ENCODE measurements at places on chromosomes 3 and 15.

DNA sequence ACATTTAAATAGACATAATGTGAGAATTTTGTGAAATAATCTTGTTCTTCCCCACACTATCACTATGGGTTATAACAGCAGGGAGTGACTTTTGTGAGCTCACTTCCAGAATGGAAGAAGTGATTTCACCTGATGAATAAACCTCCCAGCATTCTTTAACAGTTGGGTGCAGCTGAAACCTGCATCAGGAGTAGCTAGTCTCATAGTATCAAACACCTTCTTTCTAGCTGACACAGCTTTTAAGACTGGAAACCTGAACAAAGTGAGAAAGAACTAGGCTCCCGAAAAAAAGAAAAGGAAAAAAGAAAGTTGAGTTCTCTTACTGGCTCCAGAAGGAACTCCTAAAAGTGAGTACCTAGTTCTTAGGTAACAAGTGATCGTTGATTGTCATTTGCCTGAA, 61.1 kb upstream of the UNC13C start:
- no peak for DNase-seq

DNA sequence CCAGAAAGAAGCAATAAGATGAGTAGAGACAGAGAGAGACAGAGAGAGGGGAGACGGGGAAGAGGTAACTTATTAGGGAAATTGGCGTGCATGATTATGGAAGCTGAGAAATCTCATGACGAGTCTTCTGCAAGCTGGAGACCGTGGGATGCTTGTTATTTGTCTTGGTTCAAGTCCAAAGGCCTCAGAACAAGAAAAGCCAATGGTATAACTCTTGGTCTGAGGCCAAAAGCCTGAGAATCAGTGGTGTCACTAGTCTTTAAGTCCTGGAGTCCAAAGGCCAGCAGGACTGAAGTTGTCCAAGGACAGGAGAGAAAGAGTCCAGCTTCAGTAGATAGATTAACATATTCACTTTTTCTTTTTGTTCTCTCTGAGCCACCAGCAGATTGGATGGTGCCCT, 613.6 kb downstream of the CADM2 start:
- DNase-seq: no peak

DNA sequence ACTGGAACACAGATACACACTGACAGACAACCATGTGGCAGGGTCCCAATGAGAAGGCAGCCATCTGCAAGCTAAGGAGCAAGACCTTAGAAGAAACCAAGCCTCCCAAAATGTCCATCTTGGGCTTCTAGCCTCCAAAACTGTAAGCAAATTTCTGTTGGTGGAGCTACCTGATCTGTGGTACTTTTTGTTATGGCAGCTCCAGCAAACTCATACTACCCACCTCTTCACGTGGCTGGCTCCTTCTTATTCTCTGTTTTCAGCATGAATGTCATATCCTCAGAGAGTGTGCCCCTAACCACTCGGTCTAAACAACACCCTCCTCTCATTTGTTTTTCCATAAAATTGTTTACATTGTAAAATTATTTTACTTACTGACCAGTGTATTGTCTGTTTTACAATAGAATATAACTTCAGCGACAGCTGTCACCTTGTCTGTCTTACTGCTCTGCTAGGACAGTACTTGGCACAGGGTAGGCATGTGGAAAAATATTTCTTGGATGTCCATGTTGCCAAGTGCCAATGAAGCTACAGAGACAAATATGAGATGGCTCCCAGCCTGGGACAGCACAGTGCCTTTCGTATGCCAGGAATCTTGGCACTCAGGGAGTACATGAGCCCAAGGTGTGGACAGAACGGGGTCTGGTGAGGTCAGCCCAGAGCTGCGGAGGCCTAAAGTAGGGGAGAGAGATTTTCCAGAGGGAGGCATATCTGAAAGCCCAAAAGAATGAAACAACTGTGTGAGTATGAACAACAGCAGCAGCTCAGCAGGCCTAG, 17.4 kb upstream of the SLC25A36 start:
- DNase-seq: no peak

- DNase-seq: no peak
Measured at GRCh38 chr3:41716471-41716870, 245.4 kb downstream of the ULK4 start.

- DNase-seq: no peak
Measured at GRCh38 chr3:152327203-152327602, 58.5 kb downstream of the MBNL1 start.

All from NCI-H1417 treated with DMSO at 0.1 percent for 48 hours (cell line).